ENCODE measurements at places on chromosomes 5 and 9.

GRCh38 chr5:31952067-31952466, 222.1 kb downstream of the GOLPH3 start:
- DNase-seq: no peak

GRCh38 chr5:81519217-81519905, 125.4 kb upstream of the ACOT12 start:
- DNase-seq: no peak

GRCh38 chr9:136077491-136077890, 17.6 kb downstream of the NACC2 start:
- DNase-seq: no peak

GRCh38 chr9:8916771-8917170, 1117.2 kb upstream of the DMAC1 start:
- no peak for DNase-seq

GRCh38 chr5:45089870-45090269, 281.1 kb downstream of the MRPS30 start:
- no peak for DNase-seq

- no peak for DNase-seq
Observed at GRCh38 chr5:98794001-98794400, 20.5 kb downstream of the RGMB start.

- DNase-seq: no peak
Observed at GRCh38 chr5:65213921-65214525, 267.7 kb downstream of the ADAMTS6 start.

DNA sequence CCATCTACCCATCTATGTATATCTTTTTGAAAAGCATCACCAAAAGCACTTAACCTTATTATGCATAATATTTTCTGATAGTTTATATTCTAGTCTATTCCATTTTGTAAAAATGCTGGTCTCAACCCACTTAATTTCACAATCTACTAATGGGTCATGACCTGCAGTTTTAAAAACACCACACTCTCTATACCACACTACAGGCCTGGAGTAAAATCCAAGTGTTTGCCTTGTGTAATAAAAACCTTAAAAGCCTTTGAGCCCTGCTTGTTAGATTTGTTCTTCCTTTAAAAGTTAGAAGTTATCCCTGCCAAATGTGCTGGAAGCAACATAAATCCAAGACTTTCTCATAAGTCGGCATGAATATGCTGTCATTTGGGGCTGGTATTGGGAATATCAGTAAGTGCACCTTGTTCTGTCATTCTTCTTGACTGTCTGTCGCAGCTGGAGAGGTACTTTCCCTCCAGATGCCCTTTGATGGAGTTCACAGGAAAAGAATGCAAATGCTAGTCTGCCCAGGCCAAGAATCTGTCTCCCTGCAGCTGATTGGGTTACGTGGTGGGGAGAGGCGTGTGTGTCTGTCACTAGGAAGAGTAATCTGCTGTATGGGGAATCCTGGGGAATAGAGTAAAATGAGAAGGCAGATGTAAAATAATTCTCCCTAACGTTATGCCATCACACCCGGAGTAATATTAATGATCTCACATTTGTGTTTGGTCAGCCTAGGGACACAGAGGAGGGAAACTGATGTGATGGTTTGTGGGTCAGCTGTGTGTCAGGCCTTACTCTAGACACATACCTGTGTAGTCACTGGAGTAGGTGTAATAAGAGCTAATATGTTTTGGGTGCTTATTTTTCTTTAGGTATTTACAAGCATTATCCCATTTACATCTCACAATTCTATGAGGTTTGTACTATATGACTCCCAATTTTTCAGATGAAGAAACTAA, 79.4 kb downstream of the ZNF366 start:
- DNase-seq: no peak

DNA sequence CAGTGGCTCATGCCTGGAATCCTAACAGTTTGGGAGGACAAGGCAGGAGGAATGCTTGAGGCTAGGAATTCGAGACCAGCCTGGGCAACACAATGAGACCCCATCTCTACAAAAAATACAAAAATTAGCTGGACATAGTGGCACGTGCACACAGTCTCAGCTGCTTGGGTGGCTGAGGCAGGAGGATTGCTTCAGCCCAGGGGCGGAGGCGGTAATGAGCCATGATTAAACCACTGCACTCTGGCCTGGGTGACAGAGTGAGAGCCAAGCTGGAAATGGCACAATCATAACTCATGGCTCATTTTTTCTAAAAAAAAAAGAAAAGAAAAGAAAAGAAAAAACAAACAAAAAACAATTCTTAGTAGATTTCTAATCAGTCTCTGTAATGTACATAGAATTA, 446.2 kb downstream of the ELAVL2 start:
- DNase-seq: no peak

GRCh38 chr9:105006514-105006913, 78.6 kb upstream of the ABCA1 start:
- DNase-seq: no peak

- DNase-seq: no peak
Observed at GRCh38 chr9:82284758-82285157, 296.2 kb downstream of the SPATA31D1 start.

DNA sequence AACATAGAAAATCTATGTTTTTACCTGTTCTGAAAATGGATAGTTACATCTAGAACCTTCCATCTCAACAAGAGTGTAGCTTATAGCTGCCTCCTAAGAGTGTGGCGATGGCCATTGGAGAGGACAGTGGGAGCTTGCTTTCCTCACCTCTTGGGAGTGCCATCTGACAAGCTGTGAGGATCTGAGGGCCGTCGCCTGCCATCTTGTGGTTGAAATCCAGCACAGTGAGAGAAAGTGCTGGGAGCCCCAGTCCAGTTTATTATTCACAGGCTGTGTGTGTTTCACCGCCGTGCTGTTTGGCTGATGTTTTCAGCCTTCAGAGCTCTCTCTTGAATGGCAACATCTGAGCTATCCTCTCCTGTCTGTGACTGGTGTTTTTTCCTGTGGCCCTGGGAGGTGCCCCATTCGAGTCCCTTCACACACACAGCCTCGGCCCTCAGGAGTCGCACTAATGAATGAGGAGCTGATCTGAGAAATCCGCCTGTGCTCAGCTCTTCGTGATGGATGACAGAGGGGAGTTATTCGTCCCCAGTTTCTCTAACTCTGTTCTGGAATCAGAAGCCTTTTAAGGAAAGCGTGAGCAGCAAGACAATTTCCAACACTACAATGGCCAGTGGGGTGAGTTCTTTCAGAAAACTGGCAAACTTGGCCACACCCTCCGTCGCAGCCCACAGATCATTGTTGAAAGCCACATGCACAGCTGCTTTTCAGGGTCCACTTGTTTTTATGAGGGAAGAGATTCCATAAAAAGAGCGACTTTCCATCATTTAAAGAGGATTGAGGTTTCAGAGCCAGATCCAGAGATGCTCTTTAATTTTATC, 170.3 kb downstream of the PDZD2 start:
- DNase-seq: no peak

- DNase-seq: no peak
Observed at GRCh38 chr5:102818934-102819333, 63.8 kb downstream of the PAM start.

- no peak for DNase-seq
Observed at GRCh38 chr5:169299663-169300467, 1.1 kb downstream of the SLIT3 start.

DNA sequence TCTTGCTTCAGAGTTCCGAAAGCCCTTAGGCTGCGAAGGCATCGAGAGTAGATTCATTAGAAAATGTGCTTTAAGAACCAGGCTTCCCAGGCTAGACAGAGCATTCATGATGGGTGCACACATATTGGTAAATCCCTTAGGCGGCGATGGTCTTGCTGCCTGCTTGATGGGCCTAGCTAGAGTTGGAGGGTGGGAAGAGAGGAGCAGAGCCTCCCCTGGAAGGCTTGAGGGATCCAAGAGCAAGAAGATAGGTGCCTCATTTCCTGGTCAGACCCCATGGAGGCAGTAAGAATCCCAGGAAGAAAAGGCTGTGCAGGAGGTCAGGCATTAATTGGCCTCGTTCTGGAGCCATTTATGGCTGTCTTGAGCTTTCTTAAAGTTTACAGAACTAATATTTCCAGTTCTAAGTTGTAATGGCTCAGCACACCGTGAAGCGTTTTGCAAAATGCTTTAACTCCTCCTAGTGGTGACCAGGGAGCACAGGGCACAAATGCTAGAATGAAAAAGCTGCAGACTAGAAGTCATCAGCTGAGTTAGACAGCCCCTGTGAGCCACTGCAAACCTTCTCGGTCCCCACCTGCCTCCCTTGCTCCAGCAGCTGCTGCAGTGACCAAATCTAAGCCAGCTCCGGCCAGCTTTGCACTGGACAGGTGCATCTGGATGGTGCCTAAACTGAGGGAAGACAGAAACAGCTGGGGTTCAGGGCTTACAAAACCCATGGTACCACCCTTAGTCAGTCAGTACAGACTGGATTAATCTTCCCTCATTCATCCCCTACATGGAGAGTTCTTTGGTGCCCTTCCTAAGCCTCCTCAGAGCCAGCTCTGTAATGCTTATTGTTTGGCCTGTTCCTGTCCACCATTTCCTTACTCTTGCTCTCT, 14.7 kb downstream of the SLC45A2 start:
- DNase-seq: no peak

DNA sequence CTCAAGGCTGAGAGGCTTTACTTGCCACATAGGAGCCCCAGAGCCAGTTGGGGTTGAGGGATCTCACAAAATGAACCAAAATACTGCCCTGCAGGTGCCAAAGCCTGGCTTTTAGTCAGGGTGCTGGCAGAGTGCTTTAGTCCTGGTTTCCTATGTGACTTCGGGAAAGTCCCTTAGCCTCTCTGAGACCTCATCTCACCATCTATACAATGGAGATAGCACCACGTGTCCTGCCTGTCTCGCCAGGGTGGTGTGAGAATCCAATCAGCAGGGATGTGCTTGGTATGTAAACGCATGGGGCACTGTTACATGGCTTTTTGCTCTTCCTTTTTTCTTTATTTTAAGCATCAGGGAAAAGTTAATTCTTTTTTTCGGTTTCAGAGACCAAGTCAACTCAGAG, 68.3 kb downstream of the SHB start:
- no peak for DNase-seq

- DNase-seq: no peak
Observed at GRCh38 chr5:138503487-138504270, 38.4 kb downstream of the EGR1 start.

- DNase-seq: no peak
Observed at GRCh38 chr9:107833295-107833694, 343.7 kb upstream of the KLF4 start.

GRCh38 chr5:124936626-124936933, 190.1 kb upstream of the ZNF608 start:
- DNase-seq: no peak

GRCh38 chr5:75335952-75336614, 937 bp upstream of the HMGCR start:
- no peak for DNase-seq

DNA sequence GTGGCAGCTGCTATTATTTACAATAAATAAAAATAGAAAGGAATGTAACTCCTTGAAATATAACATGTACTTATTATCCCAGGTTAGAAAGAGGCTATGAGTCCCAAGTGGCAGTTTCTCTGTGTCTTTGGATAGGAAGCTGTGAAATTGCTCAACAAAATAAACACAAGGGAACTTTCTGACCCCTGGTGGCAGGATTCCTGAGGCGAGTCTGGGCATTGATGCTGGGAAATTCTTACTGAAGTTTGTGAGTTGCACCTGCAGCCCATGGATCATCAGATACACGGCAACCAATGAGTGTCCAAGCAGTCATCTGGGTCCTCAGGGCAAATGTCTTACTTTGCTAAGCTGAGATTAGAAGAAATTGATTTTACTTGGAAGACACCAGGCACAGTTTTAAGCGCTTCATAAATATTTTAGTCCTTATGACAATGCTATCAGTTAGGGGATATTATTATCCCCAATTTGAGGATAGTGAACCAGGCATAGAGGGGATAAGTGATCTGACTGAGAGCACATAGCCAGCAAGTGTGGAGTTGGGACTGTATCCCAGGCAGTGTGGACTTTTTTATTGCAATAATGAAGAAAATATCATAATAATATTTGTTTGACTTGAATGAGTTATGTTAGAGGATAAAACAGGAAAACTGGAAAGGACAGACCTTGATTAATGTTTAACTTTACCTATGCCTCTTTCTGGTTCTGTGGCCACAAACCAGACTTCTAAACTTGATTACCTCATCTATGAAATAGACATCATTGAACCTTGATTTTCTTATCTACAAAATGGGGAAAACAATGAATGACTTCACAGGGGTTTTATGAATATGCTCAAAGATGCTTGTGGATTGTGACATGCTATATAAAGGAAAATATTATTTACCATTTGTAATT, 265.5 kb upstream of the ADAMTSL1 start:
- DNase-seq: no peak

DNA sequence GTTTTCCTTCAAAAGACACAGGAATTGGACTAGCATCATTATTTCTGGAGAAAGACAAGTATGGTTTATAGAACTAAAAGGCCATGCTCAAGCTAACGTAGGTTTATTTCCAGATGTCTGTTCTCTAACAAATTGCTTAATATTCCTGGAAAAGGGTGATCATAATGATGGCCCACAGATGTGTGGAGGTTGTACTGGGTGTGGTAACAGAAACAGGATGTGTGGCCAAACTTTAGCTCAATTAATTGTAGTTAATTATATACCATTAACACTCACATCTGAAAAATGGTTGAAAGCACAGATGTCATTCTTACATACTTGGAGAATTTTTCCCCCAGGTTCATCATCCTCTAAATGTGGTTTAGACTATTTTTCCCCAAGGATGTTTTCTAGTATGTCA, 292.7 kb upstream of the RASA1 start:
- no peak for DNase-seq

GRCh38 chr9:127417131-127418036, 6.8 kb upstream of the ZNF79 start:
- no peak for DNase-seq

- DNase-seq: no peak
Observed at GRCh38 chr9:91558879-91559278, 135.2 kb upstream of the NFIL3 start.

DNA sequence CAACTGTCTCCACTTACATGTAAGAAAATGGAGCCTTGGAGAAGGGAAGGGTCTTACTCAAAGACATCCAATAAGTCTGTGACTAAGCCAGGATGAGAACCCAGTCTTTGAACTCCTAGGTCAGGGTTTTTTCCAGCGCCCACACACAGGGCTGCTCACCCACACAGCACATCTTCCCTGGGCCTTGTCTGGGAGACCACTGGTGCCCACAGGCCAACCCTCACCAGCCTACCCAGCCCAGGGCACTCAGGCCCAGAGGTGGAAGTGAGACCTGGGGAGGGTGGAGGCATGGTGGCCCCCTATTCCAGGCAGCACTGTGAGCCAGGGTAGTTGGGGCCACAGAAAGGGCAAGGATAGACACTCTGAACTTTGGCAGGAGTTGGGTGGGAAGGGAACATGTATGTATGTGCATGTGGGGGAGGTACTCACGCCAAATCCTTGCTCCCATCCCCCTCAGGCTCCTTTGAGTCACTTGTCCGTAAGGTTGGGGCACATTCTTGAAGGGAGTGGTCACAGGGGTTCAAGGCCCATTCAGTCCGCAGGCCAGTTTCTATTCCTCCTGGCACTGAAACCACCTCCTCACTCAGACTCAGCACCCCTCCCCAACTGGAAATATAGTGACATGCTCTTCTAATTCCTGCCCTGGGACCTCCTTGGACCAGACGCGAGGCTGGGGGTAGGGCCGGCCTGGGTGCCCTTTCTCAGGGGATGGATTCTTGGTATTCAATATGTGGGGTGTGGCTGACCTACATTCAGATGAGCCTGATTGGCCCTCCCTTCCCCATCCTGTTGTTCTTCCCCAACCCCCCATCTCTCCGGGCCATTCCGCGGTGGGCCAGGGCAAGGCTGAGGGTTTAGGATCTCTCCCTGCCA, 2.9 kb upstream of the SLC4A9 start:
- DNase-seq: no peak

GRCh38 chr5:161094411-161094810, 242.4 kb upstream of the ATP10B start:
- no peak for DNase-seq

All from stimulated activated CD4-positive, alpha-beta T cell treated with anti-CD3 and anti-CD28 coated beads, Interleukin-15, amount 100 ng/mL, for 48 hours (primary cell).